Hematopoietic multipotent progenitor cell treated with erythropoietin and hydrocortisone succinate and interleukin-3 and kit ligand, for 4 days (in vitro differentiated cells): ENCODE measurements at places on chromosomes 6 and 20.
A peak's percentile ranks its signal among the peaks of the same experiment; 100 is the strongest.

DNA sequence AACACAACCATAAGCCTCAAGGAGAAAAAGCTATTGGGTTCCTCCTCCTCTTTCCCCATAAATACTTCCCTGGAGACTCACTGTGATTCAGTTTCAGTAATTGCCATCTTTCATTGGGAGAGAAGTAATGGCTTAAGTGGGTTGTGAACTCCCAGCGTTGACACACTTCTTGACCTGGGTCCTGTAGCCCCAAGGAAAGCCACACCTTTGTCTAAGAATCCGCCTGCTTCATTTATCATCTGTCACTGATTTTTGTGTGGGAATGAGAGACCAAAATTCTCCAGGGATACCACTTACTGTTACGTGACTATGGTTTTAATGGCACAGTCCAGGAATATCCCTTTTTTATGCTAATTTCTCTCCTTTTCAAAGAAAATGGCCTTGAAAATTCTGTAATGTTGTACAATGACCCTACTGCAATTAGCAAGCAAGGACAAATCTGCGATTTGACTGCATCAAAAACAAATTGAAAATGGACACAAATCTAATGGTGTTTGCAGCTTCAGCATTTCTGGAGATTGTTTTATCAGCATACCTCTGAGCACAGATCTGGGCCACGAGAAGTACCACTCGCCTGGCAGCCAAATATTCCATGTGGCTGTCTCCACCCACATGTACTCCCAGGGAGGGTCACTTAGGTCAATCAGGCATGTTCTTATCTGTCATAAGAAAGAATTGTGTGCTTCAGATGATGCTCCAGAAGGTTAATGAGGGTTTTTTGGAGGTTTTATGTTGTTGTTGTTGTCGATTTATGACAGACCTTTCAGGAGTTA is 29.8 kb downstream of the DCBLD1 start:
- DNase-seq = no peak

GRCh38 chr6:143241111-143241510 is 180.4 kb downstream of the AIG1 start:
- no peak for DNase-seq

DNA sequence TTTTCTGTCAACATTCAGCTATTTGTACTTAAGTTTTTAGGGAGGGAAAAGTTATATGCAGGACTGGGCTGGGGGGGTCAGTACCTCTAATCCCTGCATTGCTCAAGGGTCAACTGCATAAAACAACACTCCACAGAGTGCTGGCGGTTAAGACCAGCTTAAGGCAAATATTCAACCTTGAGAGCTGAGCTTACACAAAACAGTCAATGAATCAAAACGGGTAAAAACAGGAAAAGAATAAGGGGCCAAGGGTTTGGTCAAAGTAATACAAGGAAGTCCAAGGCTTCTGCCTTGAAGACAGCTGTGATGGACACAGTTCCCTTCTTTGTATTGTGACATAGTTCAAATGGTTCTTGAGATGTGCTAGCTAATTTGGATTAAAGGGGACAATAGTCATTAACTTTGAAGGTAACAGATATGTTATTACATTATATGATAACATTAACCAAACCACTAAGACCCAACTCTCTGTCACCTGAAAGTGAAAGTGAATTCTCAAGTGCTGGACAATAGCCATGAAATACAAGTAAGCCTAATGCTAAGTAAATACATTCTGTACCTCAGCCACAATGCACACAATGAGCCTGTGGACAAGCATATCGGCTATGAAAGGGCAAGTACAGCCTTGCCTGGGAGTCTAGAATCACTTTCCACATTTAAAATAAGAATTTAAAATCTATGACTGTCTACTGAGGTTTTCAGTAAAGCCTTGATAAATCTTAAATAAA is 106.8 kb downstream of the PDE10A start:
- no peak for DNase-seq

- no peak for DNase-seq
Measured at GRCh38 chr6:57313711-57314471, 3.5 kb upstream of the PRIM2 start.

- no peak for DNase-seq
Measured at GRCh38 chr6:102215425-102215824, 821.9 kb downstream of the GRIK2 start.

GRCh38 chr20:57537822-57538221 is 12.9 kb upstream of the CTCFL start:
- DNase-seq = no peak

- DNase-seq = peak; percentile 85
Measured at GRCh38 chr20:23133560-23133998, 47.5 kb upstream of the CD93 start.

DNA sequence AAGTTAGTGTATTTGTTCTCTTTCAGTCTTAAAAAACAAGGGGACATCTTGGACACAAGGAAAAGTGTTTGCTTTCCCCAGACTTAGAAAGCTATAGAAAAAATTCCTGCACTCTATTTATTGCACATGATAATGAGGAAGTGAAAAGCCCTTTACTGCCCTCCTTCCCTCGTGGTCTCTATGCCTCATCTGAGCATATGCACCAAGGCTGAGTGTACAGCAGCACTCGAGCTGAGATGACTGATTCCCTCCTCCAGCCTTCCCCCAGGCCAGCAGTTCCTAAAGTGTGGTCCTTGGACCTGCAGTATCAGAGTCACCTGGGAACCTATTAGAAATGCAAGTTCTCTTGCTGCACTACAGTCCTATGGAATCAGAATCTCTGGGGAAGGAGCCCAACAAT is 14.3 kb upstream of the LAMP5 start:
- DNase-seq = peak; percentile 40

GRCh38 chr6:69487688-69488087 is 309.1 kb downstream of the LMBRD1 start:
- peak; percentile 18 for DNase-seq

- DNase-seq = no peak
Measured at GRCh38 chr6:12343440-12344162, 53.4 kb downstream of the EDN1 start.

- peak; percentile 40 for DNase-seq
Measured at GRCh38 chr6:15770347-15771143, 107.7 kb upstream of the DTNBP1 start.

- DNase-seq = no peak
Measured at GRCh38 chr6:98636941-98637340, 197.4 kb upstream of the POU3F2 start.

- no peak for DNase-seq
Measured at GRCh38 chr6:156164701-156165452, 612.3 kb upstream of the ARID1B start.

- DNase-seq = no peak
Measured at GRCh38 chr6:78511009-78511408, 356.3 kb upstream of the IRAK1BP1 start.

DNA sequence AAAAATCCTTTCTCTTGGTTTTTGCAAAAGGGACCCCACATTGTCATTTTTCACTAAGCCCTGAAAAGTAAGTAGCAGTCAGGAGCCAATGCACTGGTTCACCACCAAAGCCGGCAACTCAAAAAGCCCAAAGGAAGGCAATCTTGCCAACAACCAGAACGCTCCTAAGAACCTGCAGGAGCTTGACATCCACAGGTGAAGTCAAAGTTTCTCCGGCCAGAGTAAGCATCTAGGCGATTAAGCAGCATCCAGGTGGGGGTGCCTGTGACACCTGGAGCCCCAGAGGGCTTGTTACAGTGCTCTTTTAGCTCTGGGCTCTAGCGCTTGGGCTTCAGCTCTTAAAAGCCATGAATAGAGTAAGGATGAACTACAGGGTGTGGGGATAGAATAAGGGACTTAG is 36.1 kb downstream of the SLC35D3 start:
- DNase-seq = no peak

- no peak for DNase-seq
Measured at GRCh38 chr6:129863664-129864063, 2.5 kb upstream of the TMEM244 start.

- DNase-seq = no peak
Measured at GRCh38 chr20:34023937-34024722, 30.4 kb downstream of the RALY start.

GRCh38 chr20:49636447-49636846 is 68.5 kb upstream of the PTGIS start:
- no peak for DNase-seq

DNA sequence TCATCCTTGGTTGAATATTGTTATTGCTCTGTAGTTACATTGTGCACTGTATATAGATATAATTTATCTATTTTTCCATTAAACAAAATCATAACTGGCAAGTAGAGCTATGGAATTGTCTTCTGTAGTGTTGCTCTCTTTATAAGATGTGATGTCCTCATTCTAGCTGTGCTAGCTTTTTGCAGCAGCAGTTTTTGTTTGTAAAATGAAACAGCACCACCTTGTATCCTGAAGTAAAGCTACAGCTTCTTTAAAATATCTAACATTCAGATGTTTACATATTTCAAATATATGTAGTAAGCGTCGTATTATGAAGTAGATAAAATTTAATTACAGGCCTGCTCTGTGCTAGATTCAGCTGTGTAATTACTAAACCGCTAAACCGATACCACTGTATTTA is 328.8 kb upstream of the MANEA start:
- DNase-seq = no peak

DNA sequence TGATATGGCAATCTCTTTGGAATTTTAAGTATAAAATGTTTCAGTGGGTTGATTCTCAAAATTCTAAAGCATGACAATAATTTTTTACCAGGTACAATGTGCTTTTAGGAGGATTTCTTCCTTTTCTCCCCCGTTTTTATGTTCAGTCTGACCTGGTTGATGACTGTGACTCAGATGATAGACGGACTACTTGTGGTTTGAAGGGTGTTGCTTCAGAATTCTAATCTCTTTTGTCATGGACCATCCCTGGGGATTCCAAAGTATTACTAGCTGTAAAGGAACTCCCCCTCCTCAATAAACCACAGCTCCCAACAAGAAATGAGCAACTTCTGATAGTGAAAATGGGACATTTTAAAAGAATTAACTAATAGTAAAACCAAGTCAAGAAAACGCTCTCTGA is 34.9 kb upstream of the TNFAIP3 start:
- DNase-seq = peak; percentile 19

DNA sequence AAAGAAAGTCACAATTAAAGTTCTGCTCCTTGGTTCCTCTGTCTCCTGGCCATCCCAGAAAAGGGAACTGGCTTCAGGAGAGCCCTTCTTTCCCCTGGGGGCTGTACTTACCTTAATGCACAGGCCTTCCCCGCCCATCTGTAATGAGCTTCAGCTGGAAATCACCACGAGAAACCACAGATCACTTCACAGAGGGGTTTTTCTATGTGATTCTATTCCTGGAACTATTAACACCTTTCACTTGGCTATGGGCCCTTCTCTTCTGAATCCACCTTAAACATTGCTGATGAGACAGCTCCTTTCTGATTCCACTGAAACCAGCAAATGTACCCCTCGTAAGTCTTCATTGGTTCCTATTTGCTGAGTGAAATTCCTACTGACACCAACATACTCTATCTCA is 80.7 kb downstream of the FOXF2 start:
- DNase-seq = no peak

- DNase-seq = no peak
Measured at GRCh38 chr6:93731306-93731705, 311.9 kb upstream of the EPHA7 start.
